ENCODE measurements at places on chromosomes 16 and 17.

GRCh38 chr17:74512624-74513091 lies 18.6 kb downstream of the CD300LB start:
- DNase-seq = no peak
- no peak overlapping the region for H3K4me3 ChIP-seq
- peaks cover 9% of the 10 kb centered on the region for H3K27me3 ChIP-seq
- no peaks in the 10 kb centered on the region for H3K4me1 ChIP-seq

DNA sequence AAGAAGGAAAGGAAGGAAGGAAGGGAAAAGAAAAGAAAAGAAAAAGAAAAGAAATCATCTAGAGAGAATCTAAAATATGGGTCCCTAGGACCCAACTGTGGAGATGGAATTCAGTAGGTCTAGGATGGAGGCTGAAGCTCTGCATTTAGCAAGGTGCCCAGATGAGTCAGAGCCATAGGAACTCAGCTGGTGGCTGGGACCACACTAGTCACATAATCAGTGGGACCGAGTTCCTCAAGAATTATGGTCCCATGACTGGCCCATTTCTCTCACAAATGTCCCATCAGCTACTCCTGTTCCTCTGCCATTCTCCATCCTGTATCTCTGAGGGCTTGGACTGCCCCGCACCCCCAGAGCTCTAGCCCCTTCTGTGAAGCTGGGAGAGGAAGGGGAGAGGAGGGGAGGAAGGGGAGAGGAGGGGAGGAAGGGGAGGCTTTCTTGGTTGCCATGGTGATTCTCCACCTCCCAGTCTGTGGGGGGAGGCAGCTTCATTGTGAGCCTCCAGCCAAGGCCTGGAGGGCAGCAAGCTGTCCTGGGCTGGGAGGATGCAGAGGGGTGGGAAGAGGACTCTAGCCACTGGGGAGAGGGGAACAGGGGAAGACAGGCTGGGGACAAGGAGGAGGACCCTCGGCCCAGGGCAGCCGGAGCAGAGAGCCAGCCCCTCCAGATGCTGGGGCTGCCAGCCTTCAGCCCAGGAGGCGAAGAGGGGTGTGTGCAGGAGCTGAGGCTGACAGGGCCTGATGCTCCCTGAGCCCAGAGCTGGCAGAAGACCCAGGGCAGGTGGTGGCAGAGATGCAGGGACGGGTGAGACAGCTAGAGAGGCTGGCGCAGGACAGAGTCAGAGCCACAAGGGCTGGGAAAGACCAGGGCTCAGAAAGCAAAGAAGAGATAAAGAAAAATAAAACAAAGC lies 37.8 kb upstream of the LHX1 start:
- no peaks in the 10 kb centered on the region for H3K4me1 ChIP-seq
- H3K4me3 ChIP-seq = no peak overlapping the region
- H3K27me3 ChIP-seq = no peaks in the 10 kb centered on the region
- H3K27ac ChIP-seq = no peak overlapping the region
- H3K36me3 ChIP-seq = no peaks in the 10 kb centered on the region

DNA sequence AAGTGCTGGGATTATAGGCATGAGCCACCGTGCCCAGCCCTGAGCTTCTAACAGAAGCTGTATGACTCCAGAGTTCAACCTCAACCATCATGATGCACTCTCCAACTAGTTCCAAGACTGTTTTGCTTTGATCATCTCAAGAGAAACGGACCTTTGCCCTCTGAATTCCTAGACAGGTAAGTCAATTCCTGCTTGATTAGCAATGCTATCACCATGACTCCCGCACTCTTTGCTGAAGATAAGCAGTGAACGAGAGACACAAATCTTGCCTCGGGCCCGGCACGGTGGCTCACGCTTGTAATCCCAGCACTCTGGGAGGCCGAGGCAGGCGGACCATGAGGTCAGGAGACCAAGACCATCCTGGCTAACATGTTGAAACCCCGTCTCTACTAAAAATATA lies 22.2 kb downstream of the ANKFY1 start:
- peaks cover 35% of the 10 kb centered on the region for H3K4me1 ChIP-seq
- H3K36me3 ChIP-seq = no peaks in the 10 kb centered on the region
- no peak overlapping the region for H3K27ac ChIP-seq
- H3K27me3 ChIP-seq = no peaks in the 10 kb centered on the region
- H3K4me3 ChIP-seq = no peak overlapping the region

- no peaks in the 10 kb centered on the region for H3K36me3 ChIP-seq
- no peaks in the 10 kb centered on the region for H3K27me3 ChIP-seq
- H3K4me1 ChIP-seq = no peaks in the 10 kb centered on the region
- no peak overlapping the region for H3K27ac ChIP-seq
Observed at GRCh38 chr17:17853811-17854447, 17.1 kb upstream of the SREBF1 start.

GRCh38 chr17:75036643-75037268 lies 10.0 kb downstream of the ATP5PD start:
- no peaks in the 10 kb centered on the region for H3K4me1 ChIP-seq
- no peaks in the 10 kb centered on the region for H3K27me3 ChIP-seq
- peaks cover 36% of the 10 kb centered on the region for H3K36me3 ChIP-seq
- DNase-seq = peak; percentile 96
- peak overlapping the region; percentile 93 for H3K27ac ChIP-seq
- no peak overlapping the region for H3K4me3 ChIP-seq

DNA sequence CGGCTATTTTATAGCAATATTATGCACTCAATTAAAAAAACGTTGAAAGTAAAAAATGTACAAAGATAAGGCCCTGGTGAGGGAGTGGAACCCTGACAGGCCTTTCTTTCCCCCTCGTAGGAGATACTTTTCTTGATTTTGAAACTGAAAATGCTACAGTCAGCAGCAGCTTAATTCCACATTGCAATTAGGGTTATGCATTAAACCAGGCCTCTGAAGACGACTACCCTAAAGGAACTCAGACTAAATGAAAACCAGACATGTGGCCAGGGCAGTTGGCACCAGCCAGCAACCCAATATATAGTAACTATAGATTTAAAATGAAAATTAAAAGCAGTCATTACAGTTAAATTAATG lies 463.2 kb upstream of the MAF start:
- no peak for DNase-seq
- H3K27me3 ChIP-seq = no peaks in the 10 kb centered on the region
- no peaks in the 10 kb centered on the region for H3K36me3 ChIP-seq
- H3K27ac ChIP-seq = no peak overlapping the region

- H3K36me3 ChIP-seq = peaks cover 42% of the 10 kb centered on the region
- peaks cover 24% of the 10 kb centered on the region for H3K4me1 ChIP-seq
- peaks cover 15% of the 10 kb centered on the region for H3K27me3 ChIP-seq
- no peak overlapping the region for H3K4me3 ChIP-seq
- no peak for DNase-seq
- H3K27ac ChIP-seq = no peak overlapping the region
Observed at GRCh38 chr16:67147437-67148140, 3.2 kb downstream of the B3GNT9 start.

- no peaks in the 10 kb centered on the region for H3K4me1 ChIP-seq
- DNase-seq = peak; percentile 72
- H3K27ac ChIP-seq = no peak overlapping the region
- H3K27me3 ChIP-seq = no peaks in the 10 kb centered on the region
- no peak overlapping the region for H3K4me3 ChIP-seq
Observed at GRCh38 chr16:19294156-19294649, 8.7 kb downstream of the CLEC19A start.

DNA sequence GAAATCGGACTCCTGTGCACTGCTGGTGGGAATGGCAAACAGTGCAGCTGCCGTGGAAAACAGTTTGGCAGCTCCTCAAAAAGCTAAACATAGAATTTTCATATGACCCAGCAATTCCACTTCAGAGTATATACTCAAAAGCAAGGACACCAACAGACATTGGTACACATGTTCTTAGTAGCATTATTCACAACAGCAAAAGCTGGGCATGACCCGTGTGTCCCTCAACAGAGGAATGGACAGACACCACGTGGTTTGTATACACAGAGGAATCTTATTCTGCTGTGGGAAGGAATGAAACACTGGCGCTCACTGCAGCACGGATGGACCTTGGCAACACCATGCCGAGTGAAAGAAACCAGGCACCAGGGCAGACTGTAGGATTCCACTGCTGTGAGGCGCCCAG lies 16.0 kb downstream of the NPTX1 start:
- peaks cover 74% of the 10 kb centered on the region for H3K4me1 ChIP-seq
- peak overlapping the region; percentile 76 for H3K27ac ChIP-seq
- H3K36me3 ChIP-seq = no peaks in the 10 kb centered on the region
- no peaks in the 10 kb centered on the region for H3K27me3 ChIP-seq

- H3K36me3 ChIP-seq = no peaks in the 10 kb centered on the region
- DNase-seq = no peak
- no peaks in the 10 kb centered on the region for H3K27me3 ChIP-seq
Observed at GRCh38 chr16:11481987-11482386, 104.7 kb downstream of the LITAF start.

- H3K4me3 ChIP-seq = peak overlapping the region; percentile 68
- no peaks in the 10 kb centered on the region for H3K36me3 ChIP-seq
- H3K27ac ChIP-seq = peak overlapping the region; percentile 89
- H3K27me3 ChIP-seq = no peaks in the 10 kb centered on the region
- DNase-seq = no peak
Observed at GRCh38 chr17:36600465-36600864, 918 bp upstream of the MRM1 start.

DNA sequence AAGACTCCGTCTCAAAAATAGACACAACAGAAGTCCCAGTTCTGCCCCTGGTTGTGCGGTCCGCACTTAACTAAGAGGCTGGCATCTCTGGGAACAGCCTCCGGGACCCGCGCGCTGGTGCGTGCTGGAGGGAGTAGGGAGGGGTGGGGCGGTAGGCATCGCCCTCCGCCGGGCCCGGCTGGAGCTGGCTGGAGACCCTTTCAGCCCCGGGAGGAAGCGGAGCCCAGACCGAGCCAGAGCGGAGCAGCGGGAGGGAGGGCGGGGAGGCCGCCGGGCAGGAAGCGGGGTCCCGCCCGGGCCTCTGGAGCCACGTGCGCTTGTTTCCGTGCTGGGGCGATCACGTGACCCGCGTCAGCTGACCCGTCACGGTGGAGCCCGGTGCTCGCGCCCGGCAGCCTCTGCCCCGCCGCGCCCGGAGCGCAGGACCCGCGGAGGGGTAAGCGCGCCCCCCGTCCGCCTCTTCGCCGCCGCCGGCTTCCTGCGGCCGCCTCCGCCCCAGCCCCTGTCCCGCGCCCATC lies at the start of gene WDR81:
Gene WDR81 (plus strand): TSS at position 354 of the 518 bp plus-strand sequence. CDS start 256 bp downstream, outside the sequence.
- peaks cover 26% of the 10 kb centered on the region for H3K36me3 ChIP-seq
- peaks cover 38% of the 10 kb centered on the region for H3K4me1 ChIP-seq
- DNase-seq = peak; percentile 96
- H3K4me3 ChIP-seq = peak within 1 kb of the TSS; percentile 50

GRCh38 chr17:19876529-19877161 lies 8.9 kb upstream of the ULK2 start:
- H3K27me3 ChIP-seq = no peaks in the 10 kb centered on the region
- no peak overlapping the region for H3K4me3 ChIP-seq
- H3K36me3 ChIP-seq = no peaks in the 10 kb centered on the region
- H3K27ac ChIP-seq = no peak overlapping the region
- H3K4me1 ChIP-seq = no peaks in the 10 kb centered on the region

GRCh38 chr16:89187032-89187769 lies 13.1 kb downstream of the SLC22A31 start:
- DNase-seq = no peak
- peaks cover 17% of the 10 kb centered on the region for H3K27me3 ChIP-seq
- H3K4me3 ChIP-seq = no peak overlapping the region
- H3K36me3 ChIP-seq = no peaks in the 10 kb centered on the region
- H3K4me1 ChIP-seq = peaks cover 8% of the 10 kb centered on the region

DNA sequence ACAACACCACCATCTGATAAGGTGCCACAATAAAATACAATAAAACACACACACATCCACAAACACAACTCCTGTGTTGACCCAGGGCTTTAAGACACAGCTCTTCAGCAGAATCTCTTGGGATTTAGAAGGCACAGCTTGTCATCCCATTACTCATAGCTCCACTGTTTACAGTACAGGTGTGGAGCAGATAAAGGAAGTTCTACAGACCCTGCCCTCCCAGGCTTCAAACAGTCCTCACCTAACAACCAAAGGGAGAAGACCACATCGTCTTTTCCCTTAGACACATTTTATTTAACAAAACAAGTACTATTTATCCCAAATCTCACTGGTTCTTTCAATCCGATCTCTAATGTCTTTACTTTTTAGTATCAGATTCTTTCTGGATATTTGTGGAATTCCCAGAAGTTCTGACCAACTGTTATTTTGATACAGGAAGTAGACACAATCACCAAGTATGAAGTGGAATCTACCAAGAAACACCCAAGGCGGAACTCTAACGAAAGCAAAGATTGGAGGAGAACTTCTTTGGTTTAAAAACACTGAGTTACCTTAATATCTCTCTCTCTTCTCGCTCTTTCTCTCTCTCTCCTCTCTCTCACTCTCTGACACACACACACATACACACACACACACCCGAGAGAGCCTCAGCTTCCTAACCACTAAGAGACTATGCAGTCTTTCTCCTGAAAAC lies 46.1 kb downstream of the CYTH1 start:
- DNase-seq = no peak
- H3K4me1 ChIP-seq = peaks cover 27% of the 10 kb centered on the region
- no peaks in the 10 kb centered on the region for H3K27me3 ChIP-seq
- peak overlapping the region; percentile 37 for H3K4me3 ChIP-seq

Data from sigmoid colon (tissue), 7 donors.